ENCODE measurements at places on chromosomes 3 and 15. TPM values are rescaled to one million over a fixed set of nuclear protein-coding genes. Genes with fewer than 3 reads are reported as not detected.

The TEX55 gene
- total RNA-seq = not detected

The HACL1 gene
- total RNA-seq = 48.9 TPM

The SNUPN gene
- 41.5 TPM for total RNA-seq

The MEX3B gene
- total RNA-seq = 3.5 TPM

The LRRC3B gene
- not detected for total RNA-seq

The SLC22A14 gene
- total RNA-seq = not detected

- no peak for DNase-seq
These were observed 17.1 kb downstream of the ASB14 start for GRCh38 chr3:57275393-57275792.

DNA sequence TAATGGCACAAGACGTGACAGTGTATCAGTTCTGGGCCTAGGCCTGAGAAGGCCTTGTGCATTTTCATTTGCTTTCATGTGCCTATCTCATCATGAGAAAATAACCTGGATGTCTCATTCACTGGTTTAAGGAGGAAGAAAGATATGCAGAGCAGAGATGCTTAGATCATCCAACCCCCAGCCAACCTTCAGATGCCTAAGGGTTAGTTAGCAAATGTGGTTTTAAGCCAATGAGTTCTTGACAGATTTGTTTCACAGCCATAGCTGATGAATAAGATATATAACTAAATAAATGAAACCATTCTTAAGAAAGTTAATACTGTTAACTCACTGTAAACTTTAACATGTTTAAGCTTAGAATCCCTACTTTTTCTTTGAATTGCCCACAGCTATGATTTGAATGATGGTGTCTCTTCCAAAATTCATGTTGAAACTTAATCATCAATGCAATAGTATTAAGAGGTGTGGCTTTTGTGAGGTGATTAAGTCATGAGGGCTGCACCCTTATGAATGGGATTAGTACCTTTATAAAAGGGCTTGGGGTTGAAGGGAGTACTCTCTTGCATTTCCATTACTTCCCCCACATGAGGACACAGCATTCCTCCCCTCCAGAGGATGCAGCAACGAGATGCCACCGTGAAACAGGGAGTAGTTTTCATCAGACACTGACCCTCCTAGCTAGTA is 324.6 kb upstream of the TBC1D5 start:
- DNase-seq = no peak

DNA sequence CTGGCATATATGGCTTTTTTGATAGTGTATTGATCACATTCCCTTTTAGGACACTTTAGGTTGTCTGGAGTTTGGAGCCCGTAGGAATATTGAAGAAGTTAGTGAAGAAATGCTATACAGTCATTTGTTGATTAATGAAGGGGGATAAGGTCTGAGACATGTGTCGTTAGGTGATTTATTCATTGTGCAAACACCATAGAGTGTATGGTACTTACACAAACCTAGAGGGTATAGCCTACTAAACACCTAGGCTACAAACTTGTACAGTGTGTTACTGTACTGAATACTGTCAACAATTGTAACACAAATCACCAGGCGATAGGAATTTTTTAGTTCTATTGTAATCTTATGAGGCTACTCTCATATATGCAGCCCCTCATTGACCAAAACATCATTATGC is 3.3 kb downstream of the TPM1 start:
- DNase-seq = no peak

DNA sequence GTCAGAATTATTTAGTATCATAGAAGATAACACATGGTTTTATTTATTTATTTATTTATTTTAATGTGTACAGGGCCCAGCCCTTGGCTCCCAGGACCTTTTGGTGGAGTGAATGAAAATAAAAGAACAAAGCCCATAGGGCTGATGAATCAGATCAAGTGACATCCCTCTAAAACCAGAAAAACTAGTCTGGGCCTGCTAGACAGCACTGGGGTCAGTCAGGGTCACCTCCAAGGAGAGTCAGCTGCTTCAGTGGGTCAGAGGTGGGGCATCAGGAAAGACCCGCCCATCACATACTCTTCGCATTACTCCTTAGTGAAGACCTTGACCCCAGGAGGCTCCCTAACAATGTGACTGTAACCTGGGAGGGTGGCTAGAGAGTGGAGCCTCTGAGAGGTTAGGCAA is 12.8 kb downstream of the PPCDC start:
- no peak for DNase-seq

- DNase-seq = no peak
These were observed 5.0 kb upstream of the IL17RC start for GRCh38 chr3:9911863-9912262.

GRCh38 chr15:53323191-53323590 is 436.3 kb downstream of the WDR72 start:
- no peak for DNase-seq

- peak; percentile 42 for DNase-seq
These were observed 257.6 kb upstream of the STT3B start for GRCh38 chr3:31275038-31275572.

DNA sequence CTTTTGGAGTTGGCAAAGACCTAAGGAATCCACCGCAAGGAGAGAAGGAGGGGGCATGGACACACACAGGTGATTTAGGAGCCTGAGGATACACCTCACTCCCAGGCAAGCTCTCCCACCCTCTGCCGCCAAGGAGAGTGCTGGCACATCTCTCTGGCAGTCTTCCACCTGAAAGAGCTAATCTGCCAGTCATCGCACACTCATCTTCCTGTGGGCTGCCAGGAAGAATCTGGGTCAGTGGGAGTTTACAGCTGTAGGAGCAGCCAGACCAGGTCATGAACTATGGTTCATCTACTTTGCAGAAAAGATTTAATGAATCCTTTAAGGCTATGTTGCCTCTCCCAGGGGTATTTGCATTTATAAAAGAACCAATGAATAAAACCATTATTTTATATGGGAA is 170.6 kb upstream of the TSC22D2 start:
- peak; percentile 53 for DNase-seq

DNA sequence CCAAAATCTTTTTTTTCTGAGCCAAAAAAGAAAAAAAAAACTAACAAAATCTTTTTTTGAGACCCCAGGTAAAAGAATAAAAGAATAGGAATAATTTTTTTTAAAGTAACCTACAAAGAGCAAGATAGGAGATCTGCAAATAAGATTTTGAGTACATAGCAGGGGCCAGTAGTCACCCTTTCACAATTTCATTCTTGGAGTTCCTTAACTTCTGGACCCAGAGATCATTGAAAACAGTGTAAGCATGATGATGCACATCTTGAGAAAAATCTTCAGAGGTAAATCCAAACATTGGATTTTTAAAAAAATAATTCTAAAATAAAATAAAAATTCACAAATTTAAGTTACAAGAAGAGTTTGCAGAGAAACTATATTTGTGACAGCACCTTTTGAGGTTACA is 18.8 kb downstream of the TFRC start:
- DNase-seq = no peak

DNA sequence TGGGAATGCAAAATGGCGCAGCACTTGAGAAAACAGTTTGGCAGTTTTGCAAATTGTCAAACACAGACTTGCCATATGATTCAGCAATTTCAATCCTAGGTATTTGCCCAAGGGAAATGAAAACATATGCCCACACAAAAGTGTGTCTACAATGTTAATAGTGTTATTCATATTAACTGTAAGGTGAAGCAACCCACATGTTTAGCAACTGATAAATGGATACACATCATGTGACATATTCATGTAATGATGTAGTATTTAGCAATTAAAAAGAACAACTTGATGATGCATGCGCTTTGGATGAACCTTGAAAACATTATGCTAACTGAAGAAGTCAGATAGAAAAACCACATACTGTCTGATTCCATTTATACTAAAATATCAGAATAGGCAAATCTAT is 539.0 kb upstream of the PPP2R3A start:
- no peak for DNase-seq

GRCh38 chr3:157077565-157077991 is 82.4 kb downstream of the CCNL1 start:
- DNase-seq = peak; percentile 88

DNA sequence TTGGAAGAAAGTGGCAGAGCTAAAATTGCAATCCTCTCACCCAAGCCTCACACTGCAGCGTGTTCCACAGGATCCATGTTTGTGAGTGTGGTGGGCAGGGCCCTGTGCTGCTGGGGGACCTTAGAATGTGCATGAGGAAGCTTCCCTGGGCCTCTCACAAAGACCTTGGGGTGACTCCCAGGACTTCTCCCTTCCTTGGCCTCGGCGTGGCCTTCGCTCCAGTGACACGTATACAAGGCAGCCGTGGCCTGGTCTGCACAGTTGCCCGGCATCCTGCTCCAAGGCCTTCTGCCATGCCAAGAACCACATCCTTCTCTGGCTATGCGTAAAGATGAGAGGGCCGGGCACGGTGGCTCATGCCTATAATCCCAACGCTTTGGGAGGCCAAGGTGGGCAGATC is 196.4 kb downstream of the UACA start:
- no peak for DNase-seq

DNA sequence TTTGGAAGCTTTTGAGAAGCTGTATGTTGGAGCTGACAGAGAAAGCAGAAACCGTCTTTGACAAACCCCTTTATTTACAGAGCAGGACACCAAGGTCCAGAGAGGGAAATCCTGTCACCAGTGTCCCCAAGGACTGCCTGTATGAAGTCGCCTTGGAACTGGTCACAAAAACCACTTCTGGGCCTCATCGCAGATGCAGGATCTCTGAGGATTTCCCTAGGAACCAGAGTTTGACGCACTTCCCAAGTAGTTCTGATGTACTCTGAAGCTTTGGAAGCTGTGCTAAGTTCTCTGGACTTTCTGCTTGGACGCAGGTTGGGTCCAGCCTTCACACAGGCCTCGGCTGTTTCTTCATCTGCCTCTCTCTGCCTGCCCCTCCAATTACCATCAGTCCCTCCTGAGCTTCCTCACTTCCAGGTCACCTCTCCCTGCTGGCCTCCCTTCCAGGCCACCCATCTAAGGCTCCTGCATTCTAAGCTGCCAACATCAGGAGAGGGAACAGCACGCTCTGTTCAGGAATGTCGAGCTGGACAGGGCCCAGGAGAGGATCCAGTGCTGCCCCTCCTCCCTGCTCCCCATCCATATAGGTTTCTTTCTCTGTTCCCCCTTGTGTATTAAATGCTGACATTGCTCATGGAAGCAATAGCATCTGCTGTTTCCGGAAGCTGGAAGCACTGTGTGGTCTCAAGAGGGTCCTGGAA is 270.8 kb downstream of the OPA1 start:
- no peak for DNase-seq

DNA sequence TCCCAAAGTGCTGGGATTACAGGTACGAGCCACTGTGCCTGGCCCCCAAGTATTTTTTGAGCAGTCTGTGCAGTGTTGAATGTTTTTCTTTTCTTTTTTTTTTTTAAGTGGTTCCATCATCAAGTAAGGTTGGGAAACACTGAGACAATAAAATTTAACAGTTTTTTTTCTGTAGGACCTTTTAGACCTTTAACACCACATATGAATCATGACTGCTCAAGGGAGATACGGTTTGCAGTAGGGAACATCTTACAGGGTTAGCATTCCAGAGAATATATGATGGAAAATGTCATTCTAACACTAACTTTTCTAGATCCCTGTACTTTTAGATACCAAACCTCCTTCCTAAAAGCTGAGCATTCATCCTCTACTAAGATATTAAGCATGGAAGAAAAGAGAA is 41.7 kb downstream of the SNX4 start:
- DNase-seq = peak; percentile 12

GRCh38 chr3:111739311-111739911 is 119.7 kb upstream of the PHLDB2 start:
- DNase-seq = peak; percentile 46

DNA sequence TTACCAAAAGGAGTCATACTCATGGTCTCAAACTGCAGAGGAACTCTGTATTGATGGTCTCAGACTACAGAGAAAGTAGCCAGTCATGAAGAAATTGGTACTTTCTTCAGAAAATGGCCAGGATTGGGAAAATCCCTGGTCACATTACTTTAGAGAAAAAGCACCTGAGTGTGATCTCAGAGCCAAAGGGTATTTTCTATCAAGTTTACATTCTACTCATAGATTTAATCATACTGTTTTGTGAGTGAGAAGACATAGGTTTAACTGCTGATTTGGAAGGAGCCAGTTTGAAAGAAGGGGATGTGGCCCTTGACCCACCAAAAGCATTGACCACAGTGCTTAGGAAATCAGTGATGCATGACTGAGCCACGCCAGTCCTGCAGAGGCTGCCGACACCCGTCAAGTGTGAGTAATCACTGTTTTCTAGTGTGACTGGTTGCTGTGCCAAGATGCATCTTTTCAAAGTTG is 203.6 kb downstream of the AKAP13 start:
- peak; percentile 58 for DNase-seq

GRCh38 chr15:91885714-91886270 is 32.3 kb downstream of the SLCO3A1 start:
- no peak for DNase-seq

DNA sequence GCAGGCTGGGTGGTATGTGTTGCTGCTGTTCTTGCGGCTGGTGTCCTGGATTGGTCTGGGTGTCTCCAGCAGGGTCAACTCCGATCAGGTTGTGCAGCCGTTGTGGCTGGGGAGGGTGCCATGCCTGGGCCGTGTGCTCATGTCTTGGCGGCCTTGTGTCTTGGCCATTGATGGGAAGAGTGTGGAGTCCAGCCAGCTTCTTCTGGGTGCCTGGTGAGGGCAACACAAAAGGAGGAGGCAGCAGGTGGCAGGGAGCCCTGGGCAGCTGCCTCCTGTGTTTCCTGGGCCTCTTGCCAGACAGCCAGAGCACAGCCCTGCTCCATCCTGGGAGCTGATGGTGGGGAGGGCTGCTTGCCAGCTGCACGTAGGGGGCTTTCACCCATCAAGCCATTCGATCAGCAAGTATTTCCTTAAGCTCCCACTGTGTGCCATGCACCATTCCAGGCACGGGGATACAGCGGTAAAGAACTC is 4.3 kb downstream of the CHAC1 start:
- peak; percentile 19 for DNase-seq
